ENCODE measurements at places on chromosomes 1 and 21.

- no peak overlapping the region for H3K27ac ChIP-seq
- H3K36me3 ChIP-seq, result no peaks in the 10 kb centered on the region
- DNase-seq, result no peak
- H3K4me3 ChIP-seq, result no peak overlapping the region
These were observed 298.3 kb downstream of the ASTN1 start for GRCh38 chr1:176866011-176866714.

- DNase-seq, result no peak
- H3K4me1 ChIP-seq, result no peaks in the 10 kb centered on the region
- no peaks in the 10 kb centered on the region for H3K27me3 ChIP-seq
These were observed 6.9 kb downstream of the S100A12 start for GRCh38 chr1:153368495-153368894.

DNA sequence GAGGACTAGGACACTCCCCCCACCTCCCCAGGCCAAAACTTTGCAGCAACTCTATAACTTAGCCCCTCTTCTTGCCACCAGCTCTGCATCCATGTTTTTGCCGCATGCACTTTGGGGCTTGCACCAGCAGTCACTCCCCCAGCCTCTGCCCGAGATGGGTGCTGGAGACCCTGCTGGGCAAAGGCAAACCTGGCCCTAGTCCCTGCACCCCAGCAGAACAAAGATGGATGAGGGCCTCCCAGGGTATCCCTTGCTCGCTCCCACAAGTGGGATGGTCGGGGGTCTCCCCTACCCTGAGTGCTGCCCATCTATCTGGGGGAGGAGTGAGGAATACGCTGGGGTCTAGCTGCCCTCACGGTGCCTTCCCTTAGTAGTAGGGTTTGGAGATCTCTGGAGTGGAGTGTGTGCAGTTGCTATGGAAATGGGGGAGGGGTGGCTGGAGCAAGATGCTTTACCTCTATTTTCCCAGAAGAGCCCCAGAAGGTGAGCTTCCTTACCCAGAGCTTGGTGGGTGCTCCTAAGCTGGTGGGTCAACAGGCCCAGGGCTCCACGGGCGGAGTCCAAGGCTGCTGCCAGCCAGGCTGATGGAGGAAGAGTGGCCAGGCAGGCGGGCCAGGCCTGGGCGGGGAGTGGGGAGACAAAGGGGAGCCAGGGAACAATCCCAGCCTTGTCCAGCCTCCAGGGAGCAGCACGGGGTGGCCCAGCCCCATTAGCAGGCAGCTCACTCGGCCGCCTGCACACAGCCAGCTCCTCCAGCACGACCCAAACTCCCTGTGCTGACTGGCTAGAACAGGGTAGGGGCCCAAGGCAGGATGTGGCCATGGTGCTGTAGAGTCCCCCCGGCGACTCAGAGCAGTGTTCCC lies at the start of gene PAQR6:
TSS of gene PAQR6 (minus strand) at position 597 of the 863 bp plus-strand sequence. CDS start 1,325 bp downstream, outside the sequence.
- peaks cover 27% of the 10 kb centered on the region for H3K36me3 ChIP-seq
- peaks cover 12% of the 10 kb centered on the region for H3K27me3 ChIP-seq
- H3K4me3 ChIP-seq, result no peak within 1 kb of the TSS
- DNase-seq, result peak; percentile 34
- H3K27ac ChIP-seq, result no peak within 1 kb of the TSS
- H3K4me1 ChIP-seq, result no peaks in the 10 kb centered on the region

GRCh38 chr1:228527596-228527995 lies 40.4 kb downstream of the RNF187 start:
- no peaks in the 10 kb centered on the region for H3K36me3 ChIP-seq
- H3K4me3 ChIP-seq, result no peak overlapping the region
- DNase-seq, result no peak
- no peak overlapping the region for H3K27ac ChIP-seq
- no peaks in the 10 kb centered on the region for H3K27me3 ChIP-seq
- no peaks in the 10 kb centered on the region for H3K4me1 ChIP-seq

DNA sequence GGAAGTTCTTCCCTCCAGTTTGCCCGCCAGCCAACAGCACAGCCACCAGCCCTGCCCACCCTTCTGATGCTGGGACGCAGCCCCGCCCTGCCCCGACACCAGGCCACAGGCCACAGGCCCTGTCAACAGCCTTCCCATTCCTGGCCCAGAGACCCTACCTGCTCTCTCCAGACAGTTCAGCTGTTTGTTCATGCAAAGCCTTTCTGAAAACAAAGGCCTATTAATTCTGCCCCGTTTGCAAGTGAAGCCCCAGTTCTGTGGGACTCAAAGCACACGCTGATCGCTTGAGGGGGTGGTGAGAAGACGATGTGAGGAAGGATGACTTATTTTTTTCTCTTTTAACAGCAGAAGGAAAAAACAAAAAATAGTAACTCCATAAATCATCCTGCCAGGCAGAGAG lies 55.4 kb upstream of the KIF26B start:
- no peaks in the 10 kb centered on the region for H3K27me3 ChIP-seq
- H3K4me3 ChIP-seq, result no peak overlapping the region
- no peaks in the 10 kb centered on the region for H3K36me3 ChIP-seq

DNA sequence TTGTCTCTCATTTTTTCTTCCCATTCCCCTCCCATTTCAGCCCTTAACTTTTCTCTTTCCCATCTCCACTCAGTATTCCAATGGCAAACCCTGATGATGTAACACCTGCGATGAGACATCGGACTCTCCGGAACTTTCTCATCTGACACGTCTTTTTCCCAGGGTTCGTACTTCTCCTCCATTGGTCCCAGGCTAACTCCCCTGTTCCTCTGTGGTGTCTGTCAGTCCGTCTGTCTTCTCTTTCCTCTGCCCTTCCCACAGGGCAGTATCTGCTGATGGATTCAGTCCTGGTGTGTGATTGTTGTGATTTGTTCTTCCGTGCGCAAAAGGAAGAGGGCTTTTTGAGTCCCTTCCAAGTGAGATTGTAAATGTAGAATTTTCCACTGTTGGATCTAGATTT lies 27.7 kb downstream of the VANGL2 start:
- no peak for DNase-seq
- H3K36me3 ChIP-seq, result peaks cover 3% of the 10 kb centered on the region
- no peak overlapping the region for H3K27ac ChIP-seq
- no peak overlapping the region for H3K4me3 ChIP-seq
- H3K27me3 ChIP-seq, result no peaks in the 10 kb centered on the region
- no peaks in the 10 kb centered on the region for H3K4me1 ChIP-seq

GRCh38 chr1:167605576-167605975 lies 24.5 kb upstream of the RCSD1 start:
- no peak for DNase-seq
- no peak overlapping the region for H3K27ac ChIP-seq
- no peaks in the 10 kb centered on the region for H3K27me3 ChIP-seq
- no peaks in the 10 kb centered on the region for H3K36me3 ChIP-seq
- peaks cover 3% of the 10 kb centered on the region for H3K4me1 ChIP-seq

- no peaks in the 10 kb centered on the region for H3K36me3 ChIP-seq
- H3K4me3 ChIP-seq, result no peak overlapping the region
- no peaks in the 10 kb centered on the region for H3K4me1 ChIP-seq
- H3K27ac ChIP-seq, result no peak overlapping the region
These were observed 30.4 kb upstream of the LBR start for GRCh38 chr1:225458222-225458631.

DNA sequence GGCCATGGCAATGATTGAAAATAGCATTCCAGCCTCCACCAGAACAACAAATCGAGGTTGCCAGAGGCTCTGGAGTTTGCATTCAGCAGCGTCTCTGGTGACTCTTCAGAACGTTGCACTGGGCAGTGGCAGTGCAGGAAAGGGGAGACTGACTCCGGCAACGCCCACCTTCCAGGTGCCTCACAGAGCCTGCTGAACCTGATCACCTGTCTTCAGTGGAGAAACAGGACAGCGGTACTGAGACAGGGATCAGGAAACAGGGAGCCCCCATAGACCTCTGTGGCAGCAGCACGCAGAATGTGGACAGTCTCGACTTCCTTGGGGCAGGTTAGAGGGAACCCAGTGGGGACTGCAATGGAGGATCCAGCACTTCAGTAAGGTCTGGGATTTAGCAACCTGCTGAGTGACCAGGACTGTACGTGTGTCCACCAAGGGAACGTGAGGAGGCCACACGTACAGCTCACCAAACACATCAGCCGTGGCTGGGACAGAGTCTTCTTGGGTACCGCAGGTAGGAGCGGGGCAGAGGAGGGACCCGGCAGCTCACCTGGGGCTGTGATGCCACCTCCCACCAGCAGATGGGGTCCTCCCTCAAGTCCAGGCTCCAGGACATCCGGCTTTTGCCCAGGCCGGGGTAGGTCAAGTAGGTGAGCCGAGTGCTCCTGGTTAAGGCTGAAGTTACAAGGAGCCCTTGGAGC lies 128.6 kb downstream of the PRDM2 start:
- no peak overlapping the region for H3K27ac ChIP-seq
- no peaks in the 10 kb centered on the region for H3K36me3 ChIP-seq
- no peak for DNase-seq
- H3K27me3 ChIP-seq, result no peaks in the 10 kb centered on the region
- H3K4me1 ChIP-seq, result peaks cover 15% of the 10 kb centered on the region

GRCh38 chr1:43455213-43455889 lies 1.6 kb upstream of the HYI start:
- no peak overlapping the region for H3K4me3 ChIP-seq
- H3K4me1 ChIP-seq, result peaks cover 3% of the 10 kb centered on the region
- H3K27ac ChIP-seq, result no peak overlapping the region
- peaks cover 17% of the 10 kb centered on the region for H3K36me3 ChIP-seq
- no peak for DNase-seq

DNA sequence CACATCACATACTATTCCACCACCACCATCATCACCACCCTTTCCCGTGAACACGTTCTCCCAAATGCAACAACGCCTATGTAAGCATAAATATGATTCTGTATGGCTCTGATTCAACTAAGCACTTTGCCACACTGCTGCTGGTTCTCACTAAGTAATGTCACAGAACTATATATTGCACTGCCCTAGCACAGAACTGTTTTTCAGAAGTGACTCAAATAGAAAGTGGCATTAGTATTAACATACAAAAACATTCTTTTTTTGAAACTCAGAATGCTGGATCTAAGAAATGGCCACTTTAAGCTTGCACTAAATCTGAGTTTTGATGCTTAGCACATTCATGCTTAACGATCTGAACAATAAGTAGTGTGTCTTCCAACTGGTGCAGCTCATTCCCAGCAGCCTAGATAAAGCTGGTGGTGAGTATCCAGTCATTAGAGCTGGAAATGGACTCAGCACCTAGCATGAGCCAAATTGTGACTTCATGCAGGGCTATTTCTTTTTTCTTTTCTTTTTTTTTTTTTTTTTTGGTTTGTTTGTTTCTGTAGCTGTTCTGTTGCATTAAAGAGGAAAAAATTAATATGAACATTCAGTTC lies 46.2 kb upstream of the ZC3H11B start:
- no peaks in the 10 kb centered on the region for H3K36me3 ChIP-seq
- no peak overlapping the region for H3K4me3 ChIP-seq
- H3K27ac ChIP-seq, result no peak overlapping the region
- H3K27me3 ChIP-seq, result no peaks in the 10 kb centered on the region
- DNase-seq, result peak; percentile 69

DNA sequence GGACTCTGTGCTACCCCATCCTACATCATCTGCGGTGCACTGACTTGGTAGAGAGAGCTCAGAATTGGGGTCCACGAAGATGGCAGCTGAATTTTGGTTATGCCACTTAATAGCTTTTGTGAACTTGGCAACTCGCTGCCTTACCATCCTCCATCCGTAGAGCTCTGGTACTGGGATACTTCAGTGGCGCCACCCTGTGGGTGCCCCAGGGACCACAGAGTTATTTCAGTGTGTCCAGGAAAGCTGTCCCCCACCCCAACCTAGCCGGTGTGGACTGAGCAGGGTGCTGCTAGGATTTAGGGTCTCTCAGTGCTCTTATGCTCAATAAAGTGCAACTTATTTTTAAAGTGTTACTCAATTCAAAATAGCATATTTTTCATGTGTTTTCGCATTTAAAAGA lies 9.0 kb upstream of the USF1 start:
- no peak overlapping the region for H3K4me3 ChIP-seq
- H3K36me3 ChIP-seq, result no peaks in the 10 kb centered on the region
- H3K4me1 ChIP-seq, result no peaks in the 10 kb centered on the region
- H3K27me3 ChIP-seq, result peaks cover 3% of the 10 kb centered on the region

GRCh38 chr1:38875811-38876210 lies 2.7 kb upstream of the MYCBP start:
- no peak overlapping the region for H3K27ac ChIP-seq
- DNase-seq, result no peak
- H3K36me3 ChIP-seq, result no peaks in the 10 kb centered on the region
- H3K27me3 ChIP-seq, result no peaks in the 10 kb centered on the region
- no peak overlapping the region for H3K4me3 ChIP-seq

DNA sequence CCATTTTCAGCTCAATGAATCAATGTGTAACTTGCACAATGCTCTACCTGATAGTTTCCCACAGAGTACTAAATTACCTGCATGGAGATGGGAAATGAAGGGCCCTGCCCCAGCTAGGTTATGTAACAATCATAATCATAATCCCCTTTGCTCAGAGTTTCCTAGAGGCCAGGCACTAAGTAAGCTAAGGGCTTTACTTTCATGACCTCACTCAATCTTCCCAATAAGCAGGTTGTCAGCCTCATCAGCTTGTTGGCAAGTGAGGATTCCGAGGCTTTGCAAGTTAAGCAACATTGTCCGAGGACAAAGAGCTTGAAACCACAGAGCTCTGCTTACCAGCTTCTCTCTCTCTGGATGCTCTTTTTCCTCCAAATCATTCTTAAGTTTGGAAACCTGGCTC lies 64.1 kb upstream of the NTPCR start:
- no peaks in the 10 kb centered on the region for H3K36me3 ChIP-seq
- no peaks in the 10 kb centered on the region for H3K27me3 ChIP-seq
- H3K4me1 ChIP-seq, result no peaks in the 10 kb centered on the region
- no peak for DNase-seq
- H3K27ac ChIP-seq, result no peak overlapping the region

DNA sequence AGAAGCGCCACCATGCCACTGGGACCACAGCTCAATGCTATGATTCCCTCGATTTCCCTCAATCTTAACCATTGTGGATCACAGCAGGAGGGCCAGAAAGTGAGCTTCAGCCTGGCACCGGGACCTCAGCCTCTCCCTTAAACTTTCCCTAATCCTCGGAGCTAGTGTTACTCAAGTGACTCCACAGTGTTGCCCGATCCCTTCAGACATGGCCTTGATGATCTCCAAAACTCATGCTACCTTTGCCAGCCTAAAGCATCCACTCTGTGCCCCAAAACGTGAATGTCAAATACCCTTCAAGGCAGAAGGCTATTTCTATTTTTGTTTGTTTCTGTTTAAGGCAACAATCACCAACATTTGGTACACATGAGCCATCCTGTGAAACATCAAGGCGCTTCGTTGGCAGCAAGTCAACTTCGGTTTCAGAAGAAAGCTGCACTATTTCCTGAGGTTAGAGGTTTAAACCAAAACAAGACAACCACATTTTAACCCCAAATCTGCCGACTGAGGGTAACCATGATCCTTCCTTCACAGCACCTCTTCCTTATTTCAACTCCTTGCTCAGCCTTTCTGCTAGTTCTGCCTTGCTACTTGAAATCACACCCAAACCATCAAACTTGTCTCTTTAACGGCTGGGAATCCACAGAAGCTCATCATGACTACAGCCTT lies 94.4 kb upstream of the KRTAP19-8 start:
- no peak overlapping the region for H3K27ac ChIP-seq
- no peaks in the 10 kb centered on the region for H3K36me3 ChIP-seq
- H3K4me1 ChIP-seq, result peaks cover 10% of the 10 kb centered on the region
- H3K27me3 ChIP-seq, result no peaks in the 10 kb centered on the region
- DNase-seq, result peak; percentile 55
- H3K4me3 ChIP-seq, result no peak overlapping the region

- H3K4me1 ChIP-seq, result no peaks in the 10 kb centered on the region
- H3K36me3 ChIP-seq, result no peaks in the 10 kb centered on the region
- no peak for DNase-seq
- no peak overlapping the region for H3K27ac ChIP-seq
- H3K4me3 ChIP-seq, result no peak overlapping the region
- no peaks in the 10 kb centered on the region for H3K27me3 ChIP-seq
These were observed 122.8 kb downstream of the SYF2 start for GRCh38 chr1:25109531-25109951.

GRCh38 chr21:39084979-39085729 lies 98.1 kb downstream of the PSMG1 start:
- H3K4me1 ChIP-seq, result peaks cover 19% of the 10 kb centered on the region
- no peaks in the 10 kb centered on the region for H3K36me3 ChIP-seq
- H3K27ac ChIP-seq, result no peak overlapping the region
- H3K27me3 ChIP-seq, result no peaks in the 10 kb centered on the region
- H3K4me3 ChIP-seq, result no peak overlapping the region
